ENCODE measurements at places on chromosomes 12 and 14.

GRCh38 chr12:75979181-75979580, 52.4 kb downstream of the PHLDA1 start:
- DNase-seq = no peak

DNA sequence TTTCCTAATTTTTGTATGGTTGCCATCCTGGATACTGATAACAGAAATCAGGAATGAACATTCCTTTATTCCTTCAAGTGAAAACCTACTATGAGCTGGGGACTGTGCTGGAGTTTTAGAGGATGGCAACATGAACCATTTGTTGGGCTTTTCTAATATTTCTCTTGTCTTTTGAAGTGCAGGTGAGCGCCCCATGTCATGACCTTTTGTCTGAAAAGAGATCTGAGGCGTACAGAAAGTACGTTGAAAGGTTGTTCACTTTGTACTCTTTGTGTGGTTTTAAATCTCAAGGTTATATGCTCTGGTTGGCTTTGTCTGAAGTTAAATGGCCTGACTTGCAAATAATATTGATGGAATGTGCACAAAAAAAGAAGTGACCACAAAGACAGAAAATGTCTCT, 79.0 kb downstream of the GAS2L3 start:
- no peak for DNase-seq

DNA sequence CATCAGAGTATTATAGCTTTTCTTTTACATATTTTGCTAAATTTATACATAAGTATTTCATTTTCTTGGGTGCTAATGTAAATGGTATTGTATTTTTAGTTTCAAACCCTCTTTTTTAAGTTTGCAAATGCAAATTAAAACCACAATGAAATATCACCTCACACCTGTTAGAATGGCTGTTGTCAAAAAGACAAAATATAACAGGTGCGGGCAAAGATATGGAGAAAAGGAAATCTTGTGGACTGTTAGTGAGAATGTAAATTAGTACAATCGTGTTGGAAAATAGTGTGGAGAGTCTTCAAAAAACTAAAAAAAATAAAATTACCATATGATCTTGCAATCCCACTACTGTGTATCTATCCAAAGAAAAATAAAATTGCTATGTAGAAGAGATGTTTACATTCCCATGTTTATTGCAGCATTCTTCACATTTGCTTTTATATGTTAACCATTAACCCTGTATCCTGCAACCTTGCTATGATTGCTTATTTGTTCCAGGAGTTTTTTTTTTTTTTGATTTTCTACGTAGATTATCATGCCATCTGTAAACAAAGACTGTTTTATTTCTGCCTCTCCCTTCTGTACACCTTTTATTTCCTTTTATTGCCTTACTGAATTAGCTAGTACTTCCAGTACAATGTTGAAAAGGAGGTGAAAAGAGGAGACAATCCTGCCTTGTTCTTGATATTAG, 405.4 kb upstream of the MIS18BP1 start:
- no peak for DNase-seq

GRCh38 chr14:66606826-66607225, 98.9 kb downstream of the GPHN start:
- DNase-seq = no peak

- no peak for DNase-seq
Measured at GRCh38 chr14:61280092-61280525, 1.0 kb downstream of the TMEM30B start.

GRCh38 chr14:100374876-100375265, 51.7 kb downstream of the SLC25A47 start:
- no peak for DNase-seq

- peak; percentile 28 for DNase-seq
Measured at GRCh38 chr12:29691161-29691854, 92.4 kb downstream of the TMTC1 start.

GRCh38 chr14:24277071-24277470, 5.7 kb upstream of the RABGGTA start:
- no peak for DNase-seq

DNA sequence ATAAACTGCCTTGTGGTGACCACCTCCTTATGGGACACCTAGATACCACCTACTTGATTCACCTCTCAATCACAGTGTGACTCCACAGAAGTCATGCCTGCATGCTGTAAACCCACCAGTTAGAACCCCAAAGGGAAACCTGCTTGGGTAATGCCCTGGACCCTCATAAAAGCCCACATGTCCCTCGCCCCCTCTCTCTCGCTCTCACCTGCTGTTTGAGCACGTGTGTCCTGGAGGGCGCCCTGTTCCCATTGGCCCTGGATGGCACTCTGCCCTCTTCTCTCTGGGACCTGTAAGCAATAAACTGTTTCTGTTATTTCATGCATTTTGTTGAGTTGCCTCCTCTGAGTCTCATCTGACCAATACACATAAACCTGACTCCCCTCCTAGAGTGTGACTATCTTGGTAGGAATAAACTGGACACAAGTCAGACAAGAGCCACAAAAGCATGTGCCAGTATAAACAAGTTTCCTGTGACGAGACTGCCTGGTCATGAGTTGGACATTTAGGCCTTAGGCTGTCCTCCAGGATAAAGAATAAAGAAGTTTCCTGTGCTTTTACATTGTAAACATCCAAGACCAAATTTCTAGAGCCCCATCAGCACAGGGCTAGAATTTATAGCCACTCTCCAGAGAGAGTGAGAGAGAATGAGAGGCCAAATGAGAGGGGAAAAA, 8.6 kb downstream of the IFI27L2 start:
- DNase-seq = no peak

DNA sequence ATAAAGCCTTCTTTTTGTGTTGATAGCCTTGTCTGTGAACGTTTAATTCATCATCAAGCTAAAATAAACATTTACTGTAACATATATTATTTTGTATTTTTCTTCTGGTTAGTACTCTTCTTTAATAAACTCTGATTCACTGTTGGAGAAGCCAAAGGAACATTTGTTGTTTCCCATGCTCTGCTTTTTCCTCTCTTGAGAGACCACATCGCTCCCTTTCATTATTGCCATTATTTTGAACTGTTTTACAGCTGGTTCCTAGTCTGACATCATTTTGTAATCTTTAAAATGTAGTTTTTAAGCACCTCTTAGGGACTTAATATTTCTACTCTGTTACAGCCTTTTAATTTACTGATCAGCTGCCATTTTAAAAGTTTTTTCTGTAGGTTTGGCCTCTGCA, 301.8 kb downstream of the NPAS3 start:
- DNase-seq = no peak

- peak; percentile 4 for DNase-seq
Measured at GRCh38 chr12:26878661-26879119, 45.7 kb upstream of the ITPR2 start.

- no peak for DNase-seq
Measured at GRCh38 chr12:3833670-3834310, 39.4 kb downstream of the PARP11 start.

GRCh38 chr12:113471619-113472171, at the start of gene LHX5:
Gene LHX5 (minus strand): TSS chr12:113471871. CDS start chr12:113471498, 373 bp downstream.
- no peak for DNase-seq

GRCh38 chr14:23154964-23155587, 28.4 kb downstream of the SLC7A8 start:
- DNase-seq = no peak

GRCh38 chr14:64438181-64438841, 27.0 kb upstream of the AKAP5 start:
- DNase-seq = no peak

DNA sequence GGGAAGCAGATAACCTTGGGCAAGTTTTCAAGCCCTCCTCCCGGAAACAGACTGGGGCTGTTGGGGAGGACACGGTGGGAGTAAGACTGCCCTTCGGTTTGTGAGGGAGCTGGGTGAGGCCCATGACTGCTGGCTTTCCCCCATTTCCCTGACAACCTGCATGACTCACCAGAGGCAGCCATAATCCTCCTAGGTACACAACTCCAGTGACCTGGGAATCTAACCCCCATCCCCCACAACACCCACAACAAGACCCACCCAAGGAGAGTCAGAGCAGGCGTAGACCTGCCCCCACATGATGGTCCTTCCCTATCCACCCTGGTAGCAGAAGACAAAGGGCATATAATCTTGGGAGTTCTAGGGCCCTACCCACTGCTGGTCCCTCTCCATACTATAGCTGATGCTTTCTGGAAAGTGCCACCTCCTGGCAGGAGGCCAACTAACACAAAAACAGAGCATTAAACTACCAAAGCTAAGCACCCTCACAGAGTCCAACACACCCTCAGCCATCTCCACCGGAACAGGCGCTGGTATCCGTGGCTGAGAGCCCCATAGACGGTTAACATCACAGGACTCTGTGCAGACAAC, 14.8 kb downstream of the DDX24 start:
- DNase-seq = no peak

- no peak for DNase-seq
Measured at GRCh38 chr14:89201645-89202044, 215.4 kb downstream of the FOXN3 start.

DNA sequence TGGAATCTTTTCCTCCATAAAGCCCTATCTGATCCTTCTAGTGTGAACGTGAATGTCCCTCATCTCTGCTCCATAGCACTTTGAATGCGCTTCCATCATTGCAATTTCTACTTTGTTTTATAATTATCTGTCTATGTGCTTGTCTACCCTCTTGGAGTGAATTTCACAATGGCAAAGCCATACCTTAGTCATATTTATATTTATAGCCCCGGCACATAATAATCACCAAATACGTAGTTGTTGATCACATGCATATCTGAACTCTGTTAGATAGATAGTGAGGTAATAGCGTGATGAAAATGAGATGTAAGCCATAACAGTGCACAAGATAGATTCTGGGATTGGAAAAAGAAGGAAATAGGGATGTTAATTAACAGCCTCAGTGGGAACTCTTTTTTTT, 55.2 kb downstream of the MSRB3 start:
- DNase-seq = no peak

DNA sequence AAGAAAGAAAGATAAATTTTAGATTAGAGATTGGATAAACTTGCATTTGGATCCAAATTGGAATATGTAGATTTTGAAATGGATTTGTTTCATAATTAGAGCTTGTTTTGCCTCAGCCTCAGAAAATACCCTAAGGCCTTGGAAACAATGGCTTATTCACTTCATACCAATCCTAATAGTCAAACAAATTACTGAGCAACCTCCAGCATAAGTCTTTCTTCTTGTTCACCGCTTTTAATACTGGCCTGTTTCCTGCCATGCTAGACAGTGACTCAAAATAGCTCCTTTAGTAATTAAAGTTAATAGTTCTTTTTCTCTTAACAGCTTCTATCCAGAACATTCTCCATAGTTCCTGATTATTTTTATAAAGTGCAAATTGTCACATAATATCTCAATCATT, 110.9 kb upstream of the DNM1L start:
- no peak for DNase-seq

DNA sequence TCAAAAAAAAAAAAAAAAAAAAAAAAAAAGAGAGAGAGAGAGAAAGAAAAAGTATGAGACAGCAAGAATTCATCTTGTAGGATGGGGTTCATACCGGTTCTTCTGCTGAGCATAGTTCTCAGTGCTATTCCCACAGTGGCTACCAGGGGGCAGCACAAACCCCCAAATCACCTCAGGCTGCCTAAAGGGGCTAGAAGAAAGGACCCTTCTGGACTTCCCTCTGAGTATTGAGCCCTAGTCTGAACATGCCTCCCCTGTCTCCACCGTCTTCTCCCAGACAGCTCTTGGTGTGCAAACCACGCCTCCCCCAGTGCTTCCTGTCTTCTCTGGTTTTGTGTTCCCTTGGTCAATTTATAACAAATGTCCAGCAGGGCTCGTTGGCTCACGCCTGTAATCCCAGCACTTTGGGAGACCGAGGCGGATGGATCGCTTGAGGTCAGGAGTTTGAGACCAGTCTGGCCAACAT, 31.3 kb upstream of the SMUG1 start:
- peak; percentile 78 for DNase-seq

GRCh38 chr12:124774462-124775167, 89.0 kb downstream of the SCARB1 start:
- peak; percentile 42 for DNase-seq

- no peak for DNase-seq
Measured at GRCh38 chr12:89212339-89212771, 139.9 kb downstream of the DUSP6 start.

DNA sequence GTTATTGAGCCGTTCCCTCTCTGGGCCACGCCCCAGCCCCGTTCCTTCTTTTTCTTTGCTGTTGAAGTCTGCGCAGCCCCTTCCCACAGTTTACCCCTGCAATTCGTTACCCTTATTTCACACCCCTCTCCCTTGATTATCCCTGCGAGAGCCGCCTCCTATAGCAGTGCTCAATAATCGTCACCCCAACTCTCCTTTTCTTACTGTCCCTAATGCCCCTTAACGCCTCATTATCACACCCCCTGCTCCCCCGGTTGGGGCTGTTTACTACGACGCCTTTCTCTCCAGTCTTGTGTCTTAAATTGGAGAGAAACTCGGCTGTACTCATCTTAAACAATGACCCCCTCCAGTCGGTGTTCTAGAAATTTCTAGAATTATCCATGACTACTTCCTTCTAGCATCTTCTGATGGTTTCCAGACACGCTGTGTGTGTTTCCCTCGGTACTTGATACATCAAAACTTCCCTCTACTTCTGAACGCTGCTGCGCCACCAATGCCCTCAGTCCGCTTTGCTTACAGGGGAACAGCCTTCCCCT, 713 bp upstream of the FBXL14 start:
- no peak for DNase-seq

DNA sequence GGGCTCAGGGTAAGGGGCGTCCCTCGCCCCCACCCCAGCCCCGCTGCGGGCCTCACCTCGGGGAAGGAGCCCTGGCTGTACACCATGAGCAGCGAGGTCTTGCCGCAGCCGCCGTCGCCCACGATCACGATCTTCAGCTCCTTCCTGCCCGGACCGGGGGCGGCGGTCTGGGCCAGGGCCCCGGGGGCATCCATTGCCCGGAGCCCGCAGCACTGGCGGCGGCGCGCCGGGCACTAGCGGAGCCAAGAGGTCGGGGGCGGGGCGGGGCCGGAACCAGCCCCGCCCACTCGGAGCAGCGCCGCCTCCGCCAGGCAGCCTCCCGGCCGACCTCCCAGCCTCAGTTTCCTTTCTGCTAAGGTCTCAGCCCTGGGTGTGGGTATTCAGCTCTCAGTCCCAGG, at the start of gene RHOF:
Gene RHOF (minus strand): TSS at position 249 of the 398 bp plus-strand sequence. CDS start 55 bp downstream, at position 194.
- DNase-seq = peak; percentile 72

DNA sequence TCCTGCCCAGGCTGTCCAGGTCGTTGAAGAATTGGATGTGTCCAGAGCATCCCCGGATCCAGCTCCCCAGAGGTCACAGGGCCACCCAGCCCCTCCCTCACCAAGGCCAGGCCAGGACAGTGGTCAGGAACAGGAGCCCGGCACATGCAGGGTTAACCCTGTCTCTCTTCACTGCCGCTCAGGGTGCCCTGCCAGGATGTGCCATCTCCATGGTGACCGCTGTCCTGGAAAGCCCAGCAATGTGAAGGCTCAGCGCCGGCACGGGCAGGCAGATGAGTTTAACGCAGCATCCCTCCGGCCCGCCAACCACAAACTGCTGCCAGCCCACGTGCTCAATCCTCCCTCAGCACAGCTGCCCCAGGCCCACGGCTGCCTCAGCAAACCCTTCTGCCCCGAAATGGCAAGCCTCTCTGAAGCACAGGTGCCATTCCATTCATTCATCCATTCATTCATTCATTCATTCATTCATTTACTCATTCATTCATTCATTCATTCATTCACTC, 4.4 kb downstream of the TMEM179 start:
- no peak for DNase-seq

All from Kasumi-1 (cell line).